ENCODE measurements at places on chromosomes 5 and 9.
A peak's percentile ranks its signal among the peaks of the same experiment; 100 is the strongest.

GRCh38 chr9:17894501-17895160, 315.8 kb downstream of the SH3GL2 start:
- no peak for DNase-seq

DNA sequence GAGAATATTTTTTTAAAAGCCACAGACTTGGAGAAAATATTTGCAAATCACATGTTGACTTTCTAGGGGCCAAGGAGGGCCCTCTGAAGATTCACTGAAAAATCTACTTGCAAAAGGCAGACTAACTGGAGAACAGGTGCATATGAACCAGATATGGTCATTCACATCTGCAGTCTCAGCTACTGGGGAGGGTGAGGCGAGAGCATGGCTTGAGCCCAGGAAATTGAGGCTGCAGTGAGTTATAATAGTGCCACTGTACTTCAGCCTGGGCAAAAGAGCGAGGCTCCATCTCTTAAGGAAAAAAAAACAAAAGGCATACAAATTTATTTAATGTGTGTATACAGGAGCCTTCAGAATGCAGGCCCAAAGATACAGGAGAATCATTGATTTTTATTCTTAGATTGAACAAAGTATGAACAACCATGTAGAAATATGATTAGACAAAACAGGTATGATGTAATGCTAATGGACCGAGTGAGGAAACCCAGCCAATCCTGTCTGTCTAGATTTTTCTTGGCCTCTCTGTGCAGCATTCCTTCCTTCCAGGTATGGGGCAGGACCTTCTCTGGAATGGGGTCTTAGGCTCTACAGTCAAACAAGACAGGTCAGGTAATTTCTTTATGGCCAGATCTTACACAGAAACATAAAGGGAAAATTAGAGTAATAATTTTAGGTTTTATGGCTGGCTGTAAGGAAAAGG, 15.3 kb upstream of the SLC27A6 start:
- DNase-seq = no peak

DNA sequence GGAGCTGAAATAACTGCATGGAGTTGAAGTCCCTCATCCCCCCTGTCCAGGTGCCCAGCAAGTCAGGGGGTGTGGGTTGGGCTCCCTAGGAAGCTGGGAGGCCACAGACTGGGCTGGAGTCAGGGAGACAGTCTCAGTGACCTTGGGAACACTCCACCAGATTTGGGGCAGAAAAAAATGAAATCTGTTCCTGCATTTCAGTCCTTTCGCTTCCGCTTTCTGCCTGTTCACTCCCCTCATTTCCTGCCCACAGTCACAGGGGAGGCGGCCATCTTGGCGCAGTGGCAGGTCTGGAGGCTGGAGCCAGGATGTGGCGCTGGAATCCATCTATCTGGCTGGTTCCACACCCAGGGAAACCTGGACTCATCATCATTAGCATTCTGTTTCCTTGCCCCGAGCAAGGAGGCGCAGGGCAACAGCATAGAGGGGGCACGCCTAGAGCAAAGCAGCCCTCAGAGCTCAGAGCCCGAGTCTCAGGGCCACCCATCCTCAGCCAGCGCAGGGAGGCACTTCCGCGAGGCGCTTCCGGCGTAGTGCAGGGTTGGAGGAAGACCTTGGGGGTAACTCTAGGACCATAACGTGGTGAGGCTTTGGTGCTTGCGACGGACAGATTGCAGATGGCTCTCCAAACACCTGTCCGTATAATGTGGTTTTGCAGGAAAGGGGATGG, 86.2 kb upstream of the HSPA9 start:
- no peak for DNase-seq

DNA sequence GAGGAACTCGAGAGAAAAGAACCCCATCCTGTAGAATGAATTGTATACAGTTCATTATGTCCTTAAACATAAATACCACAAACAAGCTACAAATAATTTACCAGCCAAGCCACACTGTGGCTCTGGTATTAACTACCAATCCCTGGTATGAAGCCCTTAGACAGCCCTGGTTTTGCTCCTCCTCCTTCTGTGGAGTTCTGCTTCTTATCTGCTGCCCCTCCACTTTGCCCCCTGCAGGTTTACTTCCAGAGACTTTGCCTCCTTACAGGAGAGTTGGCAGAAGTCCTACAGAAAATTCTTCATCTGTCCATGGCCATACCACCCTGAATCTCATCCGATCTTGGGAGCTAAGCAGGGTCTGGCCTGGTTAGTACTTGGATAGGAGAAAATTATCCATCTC, 219.8 kb downstream of the ACTL7B start:
- DNase-seq = no peak

DNA sequence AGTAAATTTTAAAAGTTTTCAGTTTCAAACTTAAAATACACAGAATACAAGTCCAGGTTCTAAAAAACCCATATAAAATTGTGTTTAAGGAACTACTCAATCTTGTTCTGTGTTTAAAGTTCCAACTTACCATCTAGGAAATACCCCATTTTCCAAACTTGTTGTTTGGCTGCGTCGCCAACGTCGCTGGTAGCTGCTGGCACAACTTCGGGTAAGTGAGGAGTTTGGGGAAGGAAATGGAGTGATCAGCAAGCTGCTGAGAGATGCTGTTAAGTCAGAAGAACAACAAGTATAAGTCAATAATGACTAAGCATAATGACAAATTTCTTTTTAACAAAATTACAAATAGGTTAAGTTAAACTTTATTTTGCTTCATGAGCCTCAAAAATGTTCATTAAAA, 71.3 kb upstream of the RAPGEF6 start:
- no peak for DNase-seq

- no peak for DNase-seq
These were observed 1185.0 kb upstream of the CDH18 start for GRCh38 chr5:21173036-21173435.

DNA sequence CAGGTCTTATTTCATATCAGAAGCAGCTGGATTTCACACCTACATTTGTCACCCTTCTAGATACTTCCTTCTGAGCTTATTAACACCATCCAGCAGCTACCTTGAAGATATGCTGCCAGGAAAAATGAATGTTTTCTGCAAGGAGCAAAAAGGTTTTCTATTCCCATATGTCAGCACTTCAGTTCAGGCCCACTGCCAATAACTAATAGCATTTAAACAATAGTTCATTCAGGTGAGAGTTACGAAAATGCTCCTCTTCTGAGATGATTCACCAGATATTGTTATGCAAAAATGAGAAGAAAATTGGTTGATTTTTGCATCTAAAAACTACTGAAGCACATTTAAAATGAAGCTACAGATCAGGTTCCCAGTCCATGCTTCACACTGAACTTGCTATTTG, 56.4 kb upstream of the ISL1 start:
- peak; percentile 74 for DNase-seq

DNA sequence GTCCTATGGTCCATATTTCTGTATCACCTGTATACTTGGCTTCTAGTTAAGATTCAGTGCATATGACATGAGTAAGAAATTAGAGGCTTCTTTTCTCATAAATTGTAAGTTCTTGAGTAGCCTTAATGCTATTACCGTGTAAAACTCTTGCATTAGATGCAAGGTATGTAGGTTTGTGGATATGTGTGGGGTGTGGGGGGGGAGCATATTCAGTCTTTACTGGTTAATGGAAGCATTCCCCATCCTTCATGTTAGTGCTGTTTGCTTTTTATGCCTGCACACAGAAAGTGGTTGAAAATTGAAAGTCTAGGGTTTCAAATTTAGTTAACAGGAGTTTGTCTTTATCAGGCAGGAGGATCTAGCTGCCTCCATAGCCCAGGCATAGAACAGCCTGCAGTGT, 16.1 kb downstream of the RAI14 start:
- DNase-seq = no peak

DNA sequence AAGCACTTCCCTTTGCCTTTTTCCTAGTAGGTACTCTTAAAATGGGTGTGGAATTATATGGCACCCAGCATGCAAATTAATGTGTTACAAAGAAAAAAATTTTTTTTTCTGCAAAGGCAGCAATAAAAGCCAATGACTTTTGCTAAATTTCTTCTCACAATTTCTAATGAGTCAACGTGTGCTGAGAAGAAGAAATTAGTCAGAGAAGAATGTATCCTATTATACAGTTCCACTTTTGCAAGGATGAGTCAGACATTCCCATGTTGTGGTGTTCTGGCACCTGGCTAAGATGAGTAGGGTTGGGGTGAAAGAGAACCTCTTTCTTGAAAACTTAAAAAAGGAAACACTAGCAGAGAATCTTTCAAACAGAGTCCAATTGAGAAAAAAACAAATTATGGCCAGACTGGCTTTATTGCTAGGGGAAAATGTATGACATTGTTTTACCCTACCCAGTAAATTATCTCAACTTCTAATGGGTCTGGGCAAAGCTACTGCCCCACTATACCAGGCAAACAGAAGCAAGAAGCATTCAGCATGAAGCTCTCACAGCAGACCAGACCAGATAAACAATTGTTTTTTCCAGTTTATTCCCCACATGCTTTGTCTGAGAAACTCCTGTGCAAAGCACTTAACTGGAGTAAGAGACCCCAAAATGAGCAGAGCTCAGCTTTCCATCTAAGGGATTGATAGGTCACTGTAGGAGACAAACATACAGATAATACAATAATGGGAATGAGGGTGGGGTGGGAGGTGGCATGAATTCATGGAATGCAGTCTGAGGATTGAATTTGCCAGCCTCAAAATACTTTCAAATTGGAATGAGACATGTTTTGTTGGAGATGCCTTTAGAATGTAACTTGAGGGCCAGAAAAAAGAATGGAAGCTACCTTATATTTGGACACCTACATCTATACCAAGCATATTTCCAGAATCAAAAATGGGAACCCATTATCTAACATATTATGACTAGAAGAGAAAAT, 220.8 kb upstream of the RFX3 start:
- no peak for DNase-seq

GRCh38 chr5:78792345-78793055, 143.9 kb upstream of the LHFPL2 start:
- no peak for DNase-seq

- no peak for DNase-seq
These were observed 108.5 kb downstream of the DOCK2 start for GRCh38 chr5:169745441-169746146.

GRCh38 chr5:55410845-55411244, 103.1 kb downstream of the MTREX start:
- no peak for DNase-seq

GRCh38 chr9:129128689-129129088, 17.5 kb downstream of the PTPA start:
- DNase-seq = no peak

DNA sequence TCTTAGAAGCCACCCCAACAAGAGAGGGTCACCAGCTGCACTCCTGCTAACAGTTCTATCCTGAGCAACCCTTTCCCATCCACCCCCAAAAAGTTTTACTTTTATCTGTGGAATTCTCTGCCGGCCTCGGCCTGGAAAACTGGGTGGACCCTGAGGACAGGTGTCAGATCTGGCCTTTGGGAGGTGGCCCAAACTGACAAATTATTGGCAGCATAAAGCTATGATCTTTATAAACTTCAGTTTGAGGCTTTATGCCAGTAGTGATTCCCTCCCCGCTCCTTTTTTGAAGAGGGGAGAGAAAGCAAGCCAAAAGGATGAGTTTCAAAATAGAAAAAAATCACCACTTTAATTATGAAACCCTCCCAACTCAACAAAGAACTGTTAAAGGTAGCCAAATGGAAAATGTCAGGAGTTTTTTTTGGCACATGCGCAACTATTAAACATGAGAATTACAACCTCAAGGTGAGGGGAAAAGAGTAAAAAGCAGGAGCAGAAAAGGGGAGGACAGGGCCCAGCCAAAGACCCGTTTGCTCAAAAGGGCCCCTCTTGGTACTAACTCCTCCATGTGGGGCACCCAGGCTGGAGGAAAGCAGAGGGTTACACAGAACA, 49.4 kb downstream of the FBXW11 start:
- DNase-seq = no peak

DNA sequence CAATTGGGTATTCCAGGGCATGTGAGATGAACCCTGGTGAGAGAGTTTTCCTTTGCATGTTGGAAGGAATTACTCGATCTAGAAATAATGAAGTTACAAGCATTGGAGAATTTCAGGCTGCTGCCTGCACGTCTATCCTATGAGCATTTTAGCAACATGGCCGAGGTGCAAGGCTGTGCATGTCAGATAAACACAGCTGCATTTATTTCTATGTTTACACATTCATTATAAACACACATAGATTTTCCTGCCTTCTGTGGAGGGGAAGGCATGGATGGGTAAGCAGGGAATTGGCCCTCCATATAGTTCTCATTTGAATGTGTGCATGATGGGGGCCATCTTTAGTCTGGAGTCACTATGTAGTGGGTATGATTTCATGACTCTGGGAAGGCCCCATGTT, 42.3 kb downstream of the AOPEP start:
- DNase-seq = no peak
